Activated CD8-positive, alpha-beta T cell treated with anti-CD3 and anti-CD28 coated beads for 36 hours (primary cell): ENCODE measurements at places on chromosomes 5 and 9.

DNA sequence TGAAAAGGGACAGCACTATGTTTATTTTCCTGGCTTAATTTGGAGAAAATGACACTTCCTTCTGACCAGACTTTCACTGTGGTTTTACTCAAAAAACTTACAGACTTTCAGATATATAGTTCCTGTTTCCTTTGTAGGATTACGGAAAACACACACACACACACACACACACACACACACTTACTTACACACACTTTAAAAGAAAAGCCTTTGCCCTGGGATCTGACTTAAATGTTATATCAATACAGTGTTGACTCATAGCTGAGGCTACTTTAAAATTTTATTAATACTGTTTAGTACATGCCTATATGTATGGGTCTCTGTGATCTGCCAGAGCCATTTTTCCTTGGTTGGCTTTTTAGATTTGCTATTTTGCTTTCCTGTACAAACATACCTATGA lies 758.3 kb downstream of the DNAH5 start:
- no peak overlapping the region for H3K4me3 ChIP-seq
- H3K27me3 ChIP-seq: no peaks in the 10 kb centered on the region
- no peaks in the 10 kb centered on the region for H3K36me3 ChIP-seq
- H3K4me1 ChIP-seq: no peaks in the 10 kb centered on the region

DNA sequence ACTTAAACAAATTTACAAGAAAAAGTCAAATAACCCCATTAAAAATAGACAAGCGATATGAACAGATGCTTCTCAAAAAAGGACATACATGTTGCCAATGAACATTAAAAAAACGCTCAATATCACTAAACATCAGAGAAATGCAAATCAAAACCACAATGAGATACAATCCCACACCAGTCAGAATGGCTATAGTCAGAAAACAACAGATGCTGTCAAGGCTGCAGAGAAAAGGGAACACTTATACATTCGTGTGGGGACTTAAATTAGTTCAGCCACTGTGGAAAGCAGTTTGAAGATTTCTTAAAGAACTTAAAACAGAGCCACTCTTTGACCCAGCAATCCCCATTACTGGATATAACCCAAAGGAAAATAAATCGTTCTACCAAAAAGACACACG lies 10.8 kb downstream of the OR13F1 start:
- H3K4me1 ChIP-seq: no peaks in the 10 kb centered on the region
- H3K36me3 ChIP-seq: no peaks in the 10 kb centered on the region
- H3K27me3 ChIP-seq: no peaks in the 10 kb centered on the region
- H3K27ac ChIP-seq: no peak overlapping the region
- no peak for DNase-seq

DNA sequence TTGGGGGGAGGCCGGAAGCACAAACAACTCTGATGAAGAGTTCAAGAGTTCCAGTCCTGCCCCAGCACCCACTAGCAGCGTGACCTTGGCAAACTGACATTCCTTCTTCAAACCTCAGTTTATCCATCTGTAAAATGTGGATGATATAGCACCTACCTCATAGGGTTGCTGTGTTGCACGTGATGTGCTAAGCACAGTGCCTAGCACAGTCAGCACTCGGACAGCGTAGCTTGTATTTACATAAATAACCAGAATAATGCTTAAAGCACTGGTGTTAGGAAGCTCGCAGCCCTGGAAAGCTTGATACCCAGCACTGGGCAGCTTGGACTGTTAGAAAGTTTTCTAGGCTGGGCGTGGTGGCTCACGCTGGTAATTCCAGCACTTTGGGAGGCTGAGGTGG lies 5.1 kb downstream of the PKN3 start:
- no peaks in the 10 kb centered on the region for H3K36me3 ChIP-seq
- no peaks in the 10 kb centered on the region for H3K27me3 ChIP-seq
- H3K4me1 ChIP-seq: peaks cover 5% of the 10 kb centered on the region
- H3K27ac ChIP-seq: no peak overlapping the region
- DNase-seq: no peak
- H3K4me3 ChIP-seq: no peak overlapping the region

GRCh38 chr5:141560725-141561483 lies 57.9 kb downstream of the DIAPH1 start:
- no peak for DNase-seq
- H3K27me3 ChIP-seq: no peaks in the 10 kb centered on the region
- H3K27ac ChIP-seq: no peak overlapping the region

GRCh38 chr9:104855807-104856206 lies 72.1 kb downstream of the ABCA1 start:
- H3K27me3 ChIP-seq: no peaks in the 10 kb centered on the region
- H3K27ac ChIP-seq: no peak overlapping the region
- H3K4me1 ChIP-seq: no peaks in the 10 kb centered on the region

- peaks cover 69% of the 10 kb centered on the region for H3K27me3 ChIP-seq
- H3K27ac ChIP-seq: no peak within 1 kb of the TSS
- H3K4me1 ChIP-seq: peaks cover 13% of the 10 kb centered on the region
- peaks cover 26% of the 10 kb centered on the region for H3K36me3 ChIP-seq
- peak; percentile 75 for DNase-seq
- H3K4me3 ChIP-seq: peak within 1 kb of the TSS; percentile 73
These were observed at the start of gene PCDHGA10 for GRCh38 chr5:141412854-141413539. Gene PCDHGA10 (plus strand): TSS chr5:141412987. CDS start chr5:141413176, 189 bp downstream.

DNA sequence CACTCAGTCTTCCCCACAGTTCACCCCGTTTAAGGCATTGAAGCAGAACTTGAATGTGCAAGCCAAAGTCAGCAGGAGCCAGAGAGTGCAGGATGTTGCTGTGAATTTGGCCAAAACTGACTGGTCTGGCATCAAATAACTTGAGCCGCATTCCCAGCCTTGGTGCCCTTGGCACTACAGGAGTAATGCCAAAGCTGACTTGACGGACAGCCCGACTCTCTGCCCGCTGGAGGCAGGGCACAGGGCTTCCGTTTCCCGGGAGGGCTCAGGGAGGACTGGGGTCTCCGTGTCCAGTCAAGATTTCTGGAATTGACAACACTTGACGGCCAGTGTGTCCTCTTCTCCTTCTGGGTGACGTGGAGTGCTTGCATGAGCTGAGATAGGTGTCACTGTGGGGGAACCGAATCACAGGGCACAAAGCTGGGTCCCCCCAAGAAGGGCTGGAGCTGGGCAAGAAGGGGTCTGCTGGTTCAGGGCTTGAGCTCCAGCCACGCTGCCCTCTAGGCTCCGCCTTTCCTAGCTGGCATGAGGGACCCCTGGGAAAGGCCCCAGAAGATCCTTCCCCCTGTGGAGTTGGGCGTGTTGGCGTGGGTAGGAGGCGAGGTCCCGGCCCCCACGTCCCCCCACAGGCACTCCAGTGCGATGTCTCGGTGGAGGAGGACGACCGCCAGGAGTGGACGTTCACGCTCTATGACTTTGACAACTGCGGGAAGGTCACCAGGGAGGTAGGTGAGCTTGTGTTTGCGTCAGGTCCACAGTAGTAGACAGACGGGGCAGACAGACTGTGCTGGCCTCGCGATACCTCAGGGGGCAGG lies 25.2 kb downstream of the NKD2 start:
- peaks cover 2% of the 10 kb centered on the region for H3K27me3 ChIP-seq
- H3K4me1 ChIP-seq: no peaks in the 10 kb centered on the region
- H3K36me3 ChIP-seq: no peaks in the 10 kb centered on the region
- no peak for DNase-seq
- no peak overlapping the region for H3K4me3 ChIP-seq

DNA sequence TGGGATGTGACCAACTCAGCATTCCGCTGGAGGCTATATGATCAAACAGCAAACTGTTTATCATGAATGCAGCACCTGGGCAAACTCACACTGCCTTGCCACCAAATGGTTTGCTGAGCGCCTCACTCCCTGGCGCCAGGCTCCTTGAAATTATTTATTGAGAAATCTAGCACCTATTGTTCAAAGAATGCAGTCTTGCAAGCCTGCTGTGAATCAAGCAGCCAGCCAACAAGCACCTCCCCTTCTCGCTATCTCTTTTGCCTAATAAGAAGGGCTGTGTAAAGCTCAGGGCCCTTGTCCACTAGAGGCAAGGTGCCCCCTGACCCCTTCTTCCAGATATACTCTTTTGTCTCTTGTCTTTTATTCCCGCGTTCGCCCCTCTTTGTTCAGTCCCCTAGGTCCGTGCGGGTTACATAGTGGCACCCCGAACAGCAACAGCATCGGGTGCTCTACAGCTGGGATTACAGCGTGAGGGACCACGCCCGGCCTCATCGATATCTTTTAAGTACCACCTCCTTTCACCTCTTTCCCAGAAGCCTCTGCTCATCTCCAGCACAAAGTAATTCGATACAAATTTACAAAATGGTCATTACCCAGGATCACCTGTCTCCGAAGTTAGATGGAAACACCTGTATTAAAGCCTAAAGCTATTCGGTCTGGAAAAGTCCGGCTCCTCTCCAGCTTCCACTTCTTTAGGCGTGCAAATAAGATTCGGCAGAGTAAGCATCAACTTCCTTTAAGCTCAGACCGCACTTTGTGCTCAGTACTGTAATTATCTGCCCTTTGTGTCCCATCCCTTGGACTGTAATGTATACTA lies 896 bp downstream of the RIGI start:
- no peaks in the 10 kb centered on the region for H3K27me3 ChIP-seq
- peaks cover 49% of the 10 kb centered on the region for H3K4me1 ChIP-seq
- peak overlapping the region; percentile 85 for H3K4me3 ChIP-seq
- peak; percentile 45 for DNase-seq
- H3K36me3 ChIP-seq: peaks cover 28% of the 10 kb centered on the region

DNA sequence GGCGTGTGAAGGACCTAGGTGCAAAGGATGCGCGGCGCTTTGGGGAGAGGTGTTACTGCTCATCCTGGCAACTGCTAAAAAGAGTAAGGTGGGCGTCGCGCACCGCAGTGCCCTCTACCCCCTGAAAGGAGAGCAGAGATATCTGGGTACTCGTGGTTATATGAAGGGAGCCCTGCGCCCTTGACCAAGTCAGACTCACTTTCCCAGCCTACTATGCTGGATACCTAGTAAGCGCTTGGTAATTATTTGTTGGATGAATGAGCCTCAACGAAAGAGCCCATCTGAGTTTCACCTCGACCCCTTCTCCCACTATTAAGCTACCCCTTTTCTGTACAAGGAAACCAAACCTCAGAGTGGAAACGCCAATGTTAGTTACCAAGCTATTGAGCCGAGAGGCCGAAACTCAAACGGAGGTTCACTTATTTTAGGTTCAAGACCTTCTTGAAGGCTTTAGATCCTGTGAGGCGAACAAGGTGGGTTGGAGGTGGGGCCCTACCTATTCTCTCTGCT lies 8.0 kb downstream of the LHX6 start:
- no peak overlapping the region for H3K4me3 ChIP-seq
- H3K27ac ChIP-seq: no peak overlapping the region
- DNase-seq: no peak
- H3K27me3 ChIP-seq: peaks cover 74% of the 10 kb centered on the region
- no peaks in the 10 kb centered on the region for H3K36me3 ChIP-seq

- H3K27me3 ChIP-seq: no peaks in the 10 kb centered on the region
- no peak for DNase-seq
- H3K27ac ChIP-seq: no peak overlapping the region
- no peaks in the 10 kb centered on the region for H3K36me3 ChIP-seq
- no peak overlapping the region for H3K4me3 ChIP-seq
These were observed 734.5 kb upstream of the NUDT12 start for GRCh38 chr5:104297076-104297475.

GRCh38 chr9:92147030-92147851 lies 32.0 kb upstream of the SPTLC1 start:
- H3K36me3 ChIP-seq: no peaks in the 10 kb centered on the region
- H3K4me3 ChIP-seq: peak overlapping the region; percentile 30
- H3K4me1 ChIP-seq: no peaks in the 10 kb centered on the region
- peaks cover 30% of the 10 kb centered on the region for H3K27me3 ChIP-seq
- DNase-seq: peak; percentile 37

DNA sequence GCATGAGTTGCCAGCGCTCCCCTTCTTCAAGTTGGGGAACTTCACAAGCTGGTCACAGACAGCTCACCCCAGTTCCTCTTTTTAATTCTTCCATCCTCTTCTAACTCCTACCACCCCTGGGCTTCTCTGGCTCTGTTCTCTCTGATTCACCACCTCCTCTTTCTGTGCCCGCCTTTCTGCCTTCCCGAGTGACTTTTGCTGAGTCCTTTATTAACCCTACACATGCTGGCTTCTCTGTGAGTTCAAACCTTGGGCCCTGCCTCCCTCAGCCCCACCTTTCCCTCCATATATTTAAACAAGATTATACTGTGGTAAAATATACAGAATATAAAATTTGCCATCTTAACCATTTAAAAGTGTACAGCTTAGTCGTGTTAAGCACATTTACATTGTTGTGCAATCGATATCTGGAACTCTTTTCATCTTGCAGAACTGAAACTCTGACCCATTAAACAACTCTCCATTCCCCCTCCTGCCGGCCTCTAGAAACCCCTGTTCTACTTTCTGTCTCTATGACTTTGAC lies 32.0 kb downstream of the SLC46A2 start:
- H3K4me3 ChIP-seq: no peak overlapping the region
- no peak for DNase-seq
- H3K27ac ChIP-seq: no peak overlapping the region
- H3K4me1 ChIP-seq: peaks cover 8% of the 10 kb centered on the region

DNA sequence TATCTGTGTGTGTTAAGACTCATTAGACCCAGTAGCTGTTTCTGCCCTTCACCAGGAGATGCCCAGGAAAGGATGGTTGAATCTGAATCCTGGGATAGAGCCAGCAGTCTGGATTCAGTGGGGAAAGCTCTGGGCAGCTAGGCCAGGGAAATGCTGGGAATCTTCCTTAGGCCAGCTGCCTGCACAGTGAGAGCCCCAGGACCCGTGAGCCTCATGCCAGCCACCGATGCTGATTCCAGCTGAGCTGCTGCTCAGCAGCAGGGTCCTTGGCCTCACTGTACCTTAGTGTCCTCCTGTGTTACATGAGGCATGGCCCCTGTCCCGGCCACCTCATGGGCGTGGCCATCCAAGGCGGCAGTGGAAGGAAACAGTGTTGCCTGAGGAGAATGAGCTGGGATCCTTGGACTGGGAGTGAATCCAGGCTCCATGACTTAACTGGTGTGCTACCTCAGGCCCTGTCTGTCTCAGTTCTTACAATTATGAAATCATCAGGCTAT lies 87.1 kb downstream of the AMBP start:
- H3K27me3 ChIP-seq: no peaks in the 10 kb centered on the region
- no peak for DNase-seq
- H3K4me3 ChIP-seq: no peak overlapping the region
- H3K4me1 ChIP-seq: peaks cover 8% of the 10 kb centered on the region

DNA sequence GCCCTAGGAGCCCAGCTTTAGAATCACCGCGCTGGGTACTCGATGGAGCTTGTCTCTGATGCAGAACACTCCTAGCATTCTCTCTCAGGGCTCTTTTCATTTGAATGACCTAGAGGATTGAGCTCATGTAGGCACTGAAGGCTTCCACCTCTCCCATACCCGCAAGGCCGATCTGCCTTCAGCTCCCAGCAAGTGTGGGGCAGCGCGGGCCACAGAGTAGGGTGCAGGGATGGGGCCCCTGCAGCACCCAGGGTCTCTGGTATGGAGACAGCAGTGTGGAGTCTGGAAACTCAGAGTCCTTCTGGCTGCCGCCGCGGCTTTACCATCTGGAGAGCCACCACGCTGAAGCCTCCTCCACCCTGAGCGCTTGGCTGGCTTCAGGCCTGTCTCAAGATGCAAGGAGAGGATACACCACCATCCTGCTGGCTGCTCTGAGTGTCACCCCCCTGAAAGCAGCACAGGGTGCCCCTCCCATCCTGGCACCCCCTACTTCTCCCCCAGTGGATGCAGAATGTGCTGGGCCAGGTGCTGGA lies 12.9 kb downstream of the STKLD1 start:
- H3K4me3 ChIP-seq: no peak overlapping the region
- H3K36me3 ChIP-seq: no peaks in the 10 kb centered on the region
- H3K4me1 ChIP-seq: no peaks in the 10 kb centered on the region
- no peak for DNase-seq

- no peaks in the 10 kb centered on the region for H3K27me3 ChIP-seq
- H3K4me3 ChIP-seq: no peak overlapping the region
- peaks cover 23% of the 10 kb centered on the region for H3K36me3 ChIP-seq
- H3K27ac ChIP-seq: no peak overlapping the region
These were observed 6.0 kb downstream of the IPPK start for GRCh38 chr9:92663951-92664350.
